Activated naive CD8-positive, alpha-beta T cell treated with anti-CD3 and anti-CD28 coated beads, Interleukin-2, amount 50 U/mL, for 16 hours (primary cell): ENCODE measurements at places on chromosomes 3 and 15.

GRCh38 chr3:145190761-145191160 is 970.2 kb downstream of the PLOD2 start:
- no peak for DNase-seq

DNA sequence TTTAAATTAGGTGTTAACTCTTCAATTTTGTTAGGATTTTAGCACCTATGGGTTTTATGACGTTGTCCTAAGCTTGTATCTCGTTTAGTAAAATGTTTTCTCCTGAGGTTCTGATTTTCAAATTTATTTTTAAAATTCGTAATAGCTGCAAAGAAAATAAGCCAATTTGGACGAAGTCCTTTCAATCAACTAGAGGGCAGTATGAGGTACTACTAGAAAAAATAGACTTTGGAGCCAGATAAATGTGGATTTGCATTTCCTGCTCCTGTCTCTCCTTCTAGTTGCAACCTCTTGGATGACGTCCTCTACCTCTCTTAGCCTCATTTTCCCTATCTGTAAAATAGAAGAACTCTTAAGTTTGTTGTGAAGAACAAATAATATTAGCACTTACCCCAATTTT is 81.1 kb downstream of the SLTM start:
- no peak for DNase-seq

GRCh38 chr3:128693696-128694095 is 32.3 kb upstream of the RAB7A start:
- DNase-seq, result no peak

GRCh38 chr3:42815826-42816225 is 6.6 kb downstream of the ACKR2 start:
- no peak for DNase-seq

DNA sequence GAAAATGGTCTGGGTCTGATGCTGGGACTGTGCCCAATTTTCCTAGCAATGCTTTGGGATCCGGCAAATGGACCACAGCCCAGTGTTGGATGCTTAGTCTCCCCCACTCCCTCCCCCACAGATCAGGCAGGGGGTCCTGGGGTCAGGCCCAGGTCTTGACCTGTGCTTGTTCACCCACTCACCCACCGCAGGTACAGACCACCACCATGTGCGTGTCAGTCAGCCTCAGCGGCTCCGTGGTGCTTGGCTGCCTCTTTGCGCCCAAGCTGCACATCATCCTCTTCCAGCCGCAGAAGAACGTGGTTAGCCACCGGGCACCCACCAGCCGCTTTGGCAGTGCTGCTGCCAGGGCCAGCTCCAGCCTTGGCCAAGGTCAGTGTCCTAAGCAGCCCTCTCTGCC is 10.6 kb downstream of the GRM2 start:
- DNase-seq, result no peak

DNA sequence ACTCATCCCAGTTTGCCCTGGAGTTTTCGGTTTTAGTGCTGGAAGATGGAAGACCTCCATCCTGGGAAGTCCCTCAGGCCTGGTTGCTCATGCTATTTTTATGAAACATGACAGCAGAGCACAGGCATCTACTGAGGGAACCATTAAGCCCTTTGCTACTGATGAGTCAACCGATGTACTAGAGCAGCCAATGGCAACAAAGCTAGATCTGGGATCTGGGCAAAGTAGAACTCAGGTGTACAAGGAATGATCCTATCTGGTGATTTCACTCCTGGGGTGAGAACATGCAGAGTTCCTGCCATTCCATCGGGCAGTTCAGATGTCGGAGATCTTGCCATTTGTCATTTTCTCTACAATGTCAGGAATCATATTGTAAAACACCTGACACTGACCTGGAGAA is 166.2 kb upstream of the NSMCE3 start:
- DNase-seq, result no peak

DNA sequence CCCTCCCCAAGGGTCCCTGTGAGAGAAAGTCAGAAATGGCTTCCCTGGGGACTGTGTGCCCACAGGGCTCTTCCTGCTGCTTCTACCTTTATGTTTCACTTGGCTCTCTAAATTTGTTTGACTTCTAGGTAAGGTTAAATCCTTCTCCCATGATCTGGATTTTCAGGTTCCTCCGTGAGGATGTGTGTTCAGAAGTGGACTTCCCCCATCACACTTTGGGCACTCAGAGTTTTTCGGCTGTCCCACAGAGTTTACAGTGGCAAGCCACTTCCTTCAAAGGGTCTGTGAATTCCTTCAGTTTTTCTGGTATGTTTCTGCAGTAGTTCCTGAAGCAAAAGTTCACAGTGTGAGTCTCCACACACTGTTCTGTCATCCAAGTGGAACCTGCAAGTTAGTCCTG is 30.9 kb upstream of the RARB start:
- DNase-seq, result no peak

DNA sequence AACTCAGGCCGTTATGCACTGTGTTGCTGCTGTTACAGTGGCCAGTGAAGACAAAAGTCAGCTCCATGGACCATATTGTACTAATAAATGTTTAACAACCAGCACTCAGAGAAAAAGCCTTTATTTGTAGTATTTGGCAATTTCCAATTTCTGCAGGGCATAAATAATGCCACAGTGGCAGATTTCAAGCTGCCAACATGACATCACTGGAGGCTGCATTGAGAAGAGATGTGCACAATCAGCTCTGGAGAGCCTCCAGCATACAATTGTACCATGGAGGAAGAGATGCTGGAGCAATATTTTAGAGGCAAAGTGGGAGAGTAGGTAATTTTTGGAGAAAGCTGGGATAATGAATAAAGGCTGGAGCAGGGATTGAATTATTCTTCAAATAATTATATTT is 9.7 kb upstream of the ALCAM start:
- DNase-seq, result no peak

- no peak for DNase-seq
These were observed 3.4 kb upstream of the LMAN1L start for GRCh38 chr15:74809242-74809641.

GRCh38 chr3:149437286-149437685 is 37.2 kb upstream of the TM4SF4 start:
- no peak for DNase-seq

GRCh38 chr3:157487339-157487738 is 15.9 kb downstream of the VEPH1 start:
- DNase-seq, result no peak

- DNase-seq, result no peak
These were observed 152.9 kb downstream of the ATP10A start for GRCh38 chr15:25710184-25710583.

- DNase-seq, result no peak
These were observed 15.9 kb downstream of the SCG3 start for GRCh38 chr15:51697163-51697562.

DNA sequence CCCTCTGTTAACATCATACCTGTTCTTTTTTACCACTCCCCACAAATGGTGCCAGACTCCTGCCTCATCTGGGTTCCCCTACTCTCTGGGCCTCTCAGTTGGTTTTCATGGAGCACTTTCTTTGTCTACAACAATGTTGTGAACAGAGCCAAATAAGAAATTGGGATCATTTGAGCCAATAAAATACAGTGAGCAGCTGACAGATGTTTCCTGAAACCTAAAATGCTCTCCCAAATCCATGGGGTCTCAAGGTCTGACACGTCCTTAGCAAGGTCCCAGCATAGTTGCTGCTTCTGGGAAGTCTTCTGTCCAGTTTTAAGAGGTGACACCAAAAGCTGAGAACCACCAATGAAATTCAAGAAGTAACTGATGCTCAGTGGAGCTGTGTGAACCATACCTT is 1.7 kb downstream of the NMNAT3 start:
- DNase-seq, result no peak

DNA sequence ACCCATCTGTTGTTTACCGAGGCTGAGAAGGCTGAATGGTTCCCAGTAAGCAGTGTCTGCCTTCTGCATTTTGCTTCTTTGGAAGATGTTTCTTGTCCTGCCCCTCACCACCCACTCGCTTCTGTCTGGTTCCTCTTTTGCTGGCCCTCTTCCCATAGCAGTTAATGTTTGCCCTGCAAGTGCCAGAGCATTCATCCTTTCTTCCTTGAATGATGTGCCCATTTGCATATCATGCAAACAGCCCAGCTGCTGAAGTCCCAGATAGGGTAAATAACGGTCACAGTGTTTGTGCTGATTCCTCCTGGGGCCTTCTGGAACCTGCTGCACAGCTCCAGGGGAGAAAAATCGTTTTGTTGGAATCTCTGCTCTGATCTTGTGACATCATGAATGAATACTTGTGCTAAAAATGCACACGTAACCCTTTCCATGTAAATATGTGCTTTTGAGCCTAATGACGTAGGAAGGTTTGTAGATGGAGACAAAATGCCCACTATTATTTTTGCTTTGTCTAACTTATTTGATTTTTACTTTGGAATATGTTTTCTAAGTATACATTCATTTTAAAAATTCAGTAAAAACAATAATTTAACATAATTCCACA is 381.0 kb downstream of the SOX2 start:
- no peak for DNase-seq

GRCh38 chr3:102026656-102027055 is 177.3 kb downstream of the NFKBIZ start:
- DNase-seq, result no peak

GRCh38 chr15:39599871-39600270 is 19.0 kb downstream of the THBS1 start:
- DNase-seq, result no peak

DNA sequence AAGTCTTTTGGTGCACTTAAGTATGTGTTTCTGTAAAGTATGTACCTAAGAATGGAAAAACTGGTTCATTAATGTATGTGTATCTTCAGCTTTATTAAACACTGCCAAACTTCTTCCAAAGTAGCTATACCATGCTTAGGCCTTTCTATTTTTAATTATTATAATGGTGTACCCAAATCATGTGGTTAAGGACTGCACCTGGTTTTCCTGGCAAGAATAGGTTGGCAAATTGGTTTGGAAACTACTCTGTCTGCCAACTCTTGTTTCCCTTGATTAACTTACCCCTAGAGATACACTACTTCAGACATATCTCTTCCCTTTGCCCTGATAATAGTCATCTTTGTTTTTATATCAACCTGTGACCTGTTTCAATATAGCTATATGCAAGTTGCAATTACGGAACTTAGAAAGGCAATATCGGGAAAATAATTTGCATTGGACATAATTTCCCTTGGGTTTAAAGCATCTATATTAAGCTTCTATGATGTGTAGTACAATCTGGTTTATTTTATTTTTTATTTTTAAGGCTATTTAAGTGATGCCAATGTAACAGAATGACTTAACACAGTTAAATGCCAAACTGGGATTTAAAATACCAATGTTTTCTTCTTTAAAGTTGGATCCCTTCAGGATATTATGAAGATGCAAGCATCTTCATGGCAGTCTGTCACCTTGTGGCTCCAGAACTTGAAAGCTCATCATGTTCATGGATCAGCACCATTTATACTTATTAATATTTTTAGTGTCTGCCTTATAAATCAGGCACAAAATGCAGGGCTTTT is 40.6 kb upstream of the TMEM108 start:
- no peak for DNase-seq

- DNase-seq, result no peak
These were observed 71.3 kb downstream of the CPN2 start for GRCh38 chr3:194279701-194280360.

DNA sequence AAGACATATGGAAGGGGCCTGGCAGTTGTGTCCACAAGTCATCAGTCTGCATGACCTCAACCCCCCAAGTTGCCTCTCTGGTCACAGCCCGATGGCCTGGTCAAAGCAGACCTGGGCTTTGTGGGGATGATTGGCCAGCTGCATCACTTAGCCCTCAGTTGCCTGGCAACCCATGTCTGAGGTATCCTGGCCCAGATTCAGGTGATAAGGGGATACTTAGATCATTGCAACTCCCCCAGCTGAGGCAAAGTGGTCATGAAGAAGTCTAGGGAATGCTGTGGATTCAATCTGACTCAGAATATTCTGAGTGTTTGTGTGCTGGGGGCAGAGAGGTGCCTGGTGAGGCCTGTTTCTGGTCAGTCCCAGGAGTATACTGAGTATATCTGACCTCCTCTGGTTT is 5.0 kb downstream of the GPR156 start:
- DNase-seq, result no peak

DNA sequence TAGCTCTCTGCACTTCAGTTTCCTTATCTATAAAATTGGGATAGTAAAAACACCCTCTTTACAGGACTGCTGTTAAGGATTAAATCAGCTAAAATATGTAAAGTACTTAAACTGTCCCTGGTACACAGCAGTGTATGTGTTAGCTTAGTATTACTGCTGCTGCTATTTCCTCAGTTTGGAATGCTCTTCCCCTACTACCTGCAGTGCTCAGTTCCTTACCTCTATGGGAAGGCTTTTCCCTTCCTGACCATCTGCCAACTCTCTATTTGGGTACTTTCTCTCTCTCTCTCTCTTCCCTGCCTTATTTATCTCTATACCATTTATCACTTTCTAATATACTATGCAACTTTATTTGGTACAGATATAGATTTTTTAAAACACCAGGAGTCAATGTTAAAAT is 26.5 kb downstream of the KPNA4 start:
- no peak for DNase-seq

DNA sequence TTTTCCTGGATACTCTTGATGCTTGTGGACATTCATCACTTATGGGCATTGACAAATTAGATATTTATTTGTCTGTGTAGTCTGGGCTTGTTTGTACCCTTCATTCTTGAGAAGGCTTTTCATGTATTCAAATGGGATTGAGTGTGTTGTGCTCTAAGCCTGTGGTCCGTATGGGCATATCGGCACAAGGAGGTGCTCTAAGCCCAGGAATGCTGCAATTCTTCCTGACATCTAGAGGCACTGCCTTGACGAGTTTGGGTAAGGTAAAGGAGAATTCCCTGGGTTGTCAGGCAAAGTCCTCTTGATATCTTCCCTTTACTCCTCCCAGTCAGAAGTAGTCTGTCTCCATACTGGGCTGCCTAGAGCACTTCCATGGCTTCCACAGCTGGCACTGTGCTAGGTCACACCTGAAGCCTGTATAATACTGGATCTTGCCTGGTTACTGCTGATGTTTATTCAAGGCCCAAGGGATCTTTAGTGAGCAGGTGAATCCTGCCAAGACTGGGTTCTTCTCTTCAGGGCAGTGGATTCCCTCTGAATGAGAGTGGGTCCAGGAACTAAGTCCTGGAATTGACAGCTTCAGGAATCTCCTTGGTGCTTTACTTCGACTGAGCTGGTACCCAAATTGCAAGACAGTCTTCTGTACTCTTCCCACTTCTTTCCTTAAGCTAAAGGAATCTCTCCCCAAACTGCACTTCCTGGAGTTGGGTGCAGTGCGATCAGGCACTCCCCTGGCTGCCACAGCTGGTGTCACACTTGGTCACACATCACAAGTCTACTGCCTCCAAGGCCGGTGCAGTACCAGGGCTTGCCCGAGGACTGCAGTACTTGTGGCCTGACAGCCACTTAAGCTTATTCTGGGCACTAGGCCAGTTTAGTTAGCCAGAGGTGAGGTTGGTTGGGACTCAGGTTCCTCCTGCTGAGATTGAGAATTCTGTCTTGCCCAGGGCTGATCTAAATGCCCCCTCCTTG is 46.0 kb downstream of the GALK2 start:
- DNase-seq, result no peak

- no peak for DNase-seq
These were observed 155.7 kb downstream of the SLCO3A1 start for GRCh38 chr15:92009162-92009561.

GRCh38 chr3:97235179-97235578 is 420.8 kb downstream of the EPHA6 start:
- DNase-seq, result no peak
